ENCODE measurements at places on chromosomes 4 and X.

GRCh38 chr4:8026453-8026852, 86.8 kb upstream of the AFAP1 start:
- no peak for DNase-seq

DNA sequence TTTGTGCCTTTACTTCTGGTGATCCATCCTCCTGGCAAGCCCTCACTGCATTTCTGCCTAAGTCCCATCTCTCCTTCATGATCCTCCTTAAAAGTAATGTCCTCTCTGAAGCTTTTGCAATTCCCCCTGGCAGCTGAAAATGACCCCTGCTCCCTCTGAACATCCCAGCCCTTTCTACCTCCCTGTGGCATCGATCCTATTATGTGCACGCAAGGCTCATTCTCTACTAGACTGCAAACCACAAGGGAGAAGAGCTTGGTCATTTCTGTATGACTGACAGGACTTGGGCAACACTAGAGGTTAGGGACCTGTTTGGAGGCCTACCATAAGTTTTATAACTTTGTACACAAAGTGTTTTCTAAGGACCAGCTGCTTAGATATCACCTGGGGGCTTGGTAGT, 50.8 kb upstream of the RAP2C start:
- DNase-seq: no peak

DNA sequence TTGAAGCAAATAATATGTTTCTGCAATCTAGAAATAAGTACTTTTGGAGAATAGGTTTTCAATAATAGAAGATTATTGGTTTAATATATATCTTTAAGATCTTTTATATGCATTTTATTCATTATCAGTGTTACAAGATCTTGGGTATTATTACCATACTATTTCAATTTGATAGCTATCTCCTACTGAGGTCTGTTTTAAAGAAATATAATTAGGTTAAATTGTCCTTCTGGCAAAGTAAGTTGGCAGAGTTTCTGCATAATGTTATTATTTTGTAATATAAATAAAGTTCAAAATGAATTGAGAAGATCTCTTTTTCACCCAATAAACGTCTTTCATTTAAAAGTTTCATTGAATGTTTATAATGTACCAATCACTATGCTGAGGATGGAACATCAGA, 443.7 kb downstream of the FAT4 start:
- DNase-seq: no peak

GRCh38 chrX:39859991-39860861, 237.5 kb downstream of the BCOR start:
- peak; percentile 57 for DNase-seq

GRCh38 chr4:52726826-52727580, 24.2 kb downstream of the ERVMER34-1 start:
- DNase-seq: no peak

GRCh38 chr4:4673070-4673469, 131.2 kb upstream of the STX18 start:
- no peak for DNase-seq

DNA sequence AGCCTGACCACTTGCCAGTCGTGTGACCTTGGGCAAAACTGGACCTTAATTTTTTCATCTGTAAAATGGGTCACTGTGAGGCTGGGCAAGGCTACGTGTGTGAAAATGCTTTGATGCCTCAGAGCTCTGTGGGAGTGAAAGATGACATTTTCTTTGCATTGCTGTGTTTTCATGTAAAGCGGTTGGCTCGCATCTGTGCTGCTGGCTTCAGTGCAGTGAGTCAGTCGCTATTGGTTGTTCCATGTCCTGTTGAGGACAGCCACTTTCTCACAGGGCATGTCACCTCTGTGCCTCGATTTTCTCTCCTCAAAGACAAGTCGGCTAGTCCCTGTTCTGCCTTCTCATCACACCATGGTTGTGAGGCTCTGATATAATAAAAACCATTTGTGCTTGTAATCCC, 4.4 kb downstream of the MTMR1 start:
- DNase-seq: no peak

DNA sequence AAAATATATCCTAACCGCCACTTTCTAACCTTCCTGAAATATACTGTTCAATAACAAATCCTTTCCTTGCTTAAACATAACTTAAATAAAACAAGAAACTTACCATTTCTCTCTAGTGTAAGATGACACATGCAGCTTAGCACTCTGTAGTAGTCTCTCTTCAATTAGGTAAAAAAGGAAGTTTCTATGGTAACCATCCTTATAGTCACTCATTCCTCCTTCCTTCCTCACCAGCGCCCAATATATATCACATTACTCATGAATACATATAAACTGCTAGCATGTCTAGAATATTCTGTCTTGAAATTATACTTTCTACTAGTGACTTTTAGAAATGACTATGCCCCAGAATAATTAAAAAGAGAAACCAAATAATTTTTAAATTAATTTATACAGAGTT, 112.2 kb downstream of the SNCA start:
- peak; percentile 19 for DNase-seq

GRCh38 chr4:87659247-87659931, 9.3 kb downstream of the DMP1 start:
- no peak for DNase-seq

DNA sequence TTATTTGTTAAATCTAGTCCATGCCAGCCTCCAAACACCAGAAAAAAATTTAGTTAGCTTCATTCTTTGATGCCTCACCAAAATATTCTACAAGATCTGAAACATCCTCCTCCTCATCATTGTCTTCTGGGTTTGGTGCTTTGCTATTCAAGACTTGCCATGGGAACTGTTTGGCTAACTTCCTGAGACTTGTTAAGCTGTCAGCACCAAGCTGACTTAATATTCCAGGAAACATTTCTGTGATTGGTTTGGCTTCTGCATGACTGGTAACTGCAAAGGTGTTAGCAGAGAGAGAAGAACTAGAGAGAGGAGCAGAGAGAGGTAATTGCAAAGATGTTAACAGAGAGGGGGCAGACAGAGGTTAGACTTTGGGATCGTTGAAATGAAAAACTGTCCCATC, 101.3 kb downstream of the PALLD start:
- DNase-seq: no peak

DNA sequence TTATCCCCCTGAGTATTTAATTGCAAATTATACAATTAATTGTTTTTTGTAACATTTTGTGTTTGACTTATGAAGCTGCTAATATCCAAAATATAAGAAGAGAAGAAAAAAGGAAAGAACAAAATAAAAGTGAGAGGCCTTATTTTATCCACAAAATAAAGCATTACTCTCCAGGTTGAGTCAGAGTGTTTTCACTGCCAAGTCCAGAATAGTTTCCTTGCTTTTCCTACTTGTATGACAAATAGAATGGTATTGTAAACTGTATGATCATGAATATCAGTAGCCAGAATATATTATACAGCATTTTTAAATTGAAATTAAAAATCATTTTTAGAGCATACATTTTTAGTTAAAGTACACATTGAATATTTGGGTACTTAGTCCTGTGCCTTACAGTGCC, 237.8 kb downstream of the NDST4 start:
- no peak for DNase-seq

- no peak for DNase-seq
Measured at GRCh38 chr4:10092481-10093270, 23.9 kb downstream of the WDR1 start.

GRCh38 chr4:101682946-101683345, 107.6 kb upstream of the BANK1 start:
- DNase-seq: no peak

- DNase-seq: peak; percentile 50
Measured at GRCh38 chr4:91064157-91064853, 937.1 kb downstream of the CCSER1 start.

GRCh38 chr4:3168029-3168428, 80.9 kb upstream of the MSANTD1 start:
- DNase-seq: no peak

Data from Kasumi-1 (cell line).